CD4-positive, alpha-beta T cell treated with Interleukin-10 for 1 hour (primary cell): ENCODE measurements at places on chromosomes 3 and 15.

DNA sequence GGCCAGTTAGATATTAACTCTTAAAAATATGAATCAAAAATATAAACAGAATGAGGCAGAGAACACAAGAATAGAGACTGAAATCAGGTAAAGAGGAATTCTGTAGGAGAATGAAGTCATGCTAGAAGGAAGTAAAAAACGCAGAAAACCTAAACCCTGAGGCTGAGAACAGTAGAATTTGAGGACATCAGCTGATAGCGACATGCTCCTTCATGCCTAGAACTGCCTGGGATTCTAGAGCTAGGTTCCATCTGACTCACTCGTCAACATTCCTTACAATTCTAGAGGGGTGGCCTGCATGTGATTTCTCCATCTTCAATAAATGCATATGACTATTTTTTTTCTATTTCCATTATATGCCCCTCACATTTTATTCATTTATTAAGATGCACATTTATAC, 343.0 kb downstream of the ROBO1 start:
- no peak for DNase-seq

DNA sequence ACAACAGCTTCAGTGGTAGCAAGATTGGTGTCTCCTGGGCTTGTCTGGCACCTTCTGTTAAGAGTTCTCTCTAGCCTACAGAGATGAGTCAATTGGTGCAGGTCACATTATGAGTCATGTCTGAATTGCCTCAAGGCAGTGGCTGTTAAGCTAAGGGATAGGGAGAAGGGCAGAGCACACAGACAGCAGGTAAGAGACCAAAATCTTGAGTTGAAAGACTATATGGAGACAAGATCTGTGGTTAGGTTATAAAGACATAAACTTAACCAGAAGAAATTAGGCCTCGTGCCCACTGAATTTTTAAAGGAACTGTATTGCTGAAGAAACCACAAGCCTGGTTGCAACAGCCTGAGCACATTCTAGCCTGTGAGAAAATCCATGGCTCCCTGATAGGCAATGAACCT, 19.2 kb upstream of the KPNA1 start:
- no peak for DNase-seq

GRCh38 chr3:57577801-57578200, 19.3 kb downstream of the ARF4 start:
- DNase-seq = no peak

GRCh38 chr3:110414855-110415254, 656.8 kb upstream of the NECTIN3 start:
- DNase-seq = no peak

GRCh38 chr3:6220447-6220846, 640.5 kb upstream of the GRM7 start:
- DNase-seq = no peak

GRCh38 chr3:9214185-9214584, 35.3 kb downstream of the SRGAP3 start:
- DNase-seq = no peak

- no peak for DNase-seq
Observed at GRCh38 chr15:66563126-66563525, 2.7 kb downstream of the LCTL start.

DNA sequence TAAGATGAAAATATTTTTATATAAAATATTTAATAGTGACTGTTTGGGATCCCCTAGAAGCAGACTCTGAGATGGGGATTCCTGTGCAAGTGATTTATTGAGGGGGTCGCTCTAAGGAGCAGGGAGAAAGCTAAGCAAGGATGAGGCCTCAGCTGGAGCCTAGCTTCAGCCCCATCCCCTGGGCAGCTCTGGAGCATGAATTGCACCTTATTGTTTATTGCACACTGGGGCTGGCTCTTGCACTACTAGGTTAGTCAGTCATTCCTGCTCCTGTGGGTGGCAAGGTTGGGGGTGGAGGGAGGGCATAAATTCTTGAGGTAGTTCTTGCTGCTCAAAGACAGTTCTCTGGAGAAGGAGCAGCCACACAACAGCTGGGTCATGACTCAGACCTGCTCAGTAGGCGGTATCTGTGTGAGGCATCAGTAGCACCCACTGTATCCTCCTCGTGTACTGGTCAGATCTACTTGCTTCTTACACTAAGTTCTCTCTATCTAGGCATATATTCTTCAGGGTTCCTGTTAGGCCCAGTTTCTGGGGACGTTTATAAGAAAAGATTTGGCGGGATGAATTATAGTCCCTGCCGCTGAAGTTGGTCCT, 27.2 kb upstream of the TNFSF10 start:
- peak; percentile 26 for DNase-seq

GRCh38 chr3:171986176-171986575, 53.2 kb upstream of the FNDC3B start:
- DNase-seq = no peak

- no peak for DNase-seq
Observed at GRCh38 chr3:116002235-116002634, 378.9 kb downstream of the GAP43 start.

GRCh38 chr3:34365231-34365630, 566.8 kb downstream of the PDCD6IP start:
- DNase-seq = no peak

DNA sequence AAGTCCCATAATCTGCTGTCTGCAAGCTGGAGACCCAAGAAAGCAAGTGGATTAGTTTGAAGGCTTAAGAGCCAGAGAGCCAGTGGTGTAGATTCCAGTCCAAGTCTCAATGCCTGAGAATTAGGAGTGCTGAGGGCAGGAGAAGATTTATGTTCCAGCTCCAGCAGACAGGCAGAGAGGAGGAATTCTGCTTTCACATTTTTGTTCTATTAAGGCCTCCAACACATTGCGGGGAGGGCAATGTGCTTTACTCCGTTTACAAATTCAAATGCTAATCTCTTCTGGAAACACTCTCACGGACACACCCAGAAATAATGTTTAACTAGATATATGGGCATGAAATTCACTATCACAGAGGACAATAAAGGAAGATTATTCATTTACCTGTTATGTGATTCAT, 54.0 kb downstream of the DPH6 start:
- DNase-seq = no peak

DNA sequence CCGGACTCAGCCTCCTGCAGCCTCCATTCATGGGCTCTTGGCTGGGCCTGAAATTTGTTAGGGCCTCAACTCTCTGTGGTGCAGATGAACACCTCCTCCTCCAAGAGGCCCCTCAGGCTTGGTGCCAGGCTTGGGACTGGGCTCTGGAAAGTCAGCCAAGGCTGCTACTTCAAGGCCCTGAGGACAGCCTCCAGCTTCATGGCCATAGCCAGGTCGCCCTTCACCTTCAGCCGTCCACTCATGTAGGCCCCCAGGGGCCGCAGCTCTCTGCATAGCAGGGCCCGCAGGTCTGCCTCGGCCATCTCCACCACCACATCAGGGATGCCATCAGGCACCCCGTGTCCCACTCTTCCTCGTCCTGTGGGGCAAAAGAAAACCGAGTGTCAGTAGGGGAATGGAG, 8.3 kb downstream of the STOML1 start:
- no peak for DNase-seq

DNA sequence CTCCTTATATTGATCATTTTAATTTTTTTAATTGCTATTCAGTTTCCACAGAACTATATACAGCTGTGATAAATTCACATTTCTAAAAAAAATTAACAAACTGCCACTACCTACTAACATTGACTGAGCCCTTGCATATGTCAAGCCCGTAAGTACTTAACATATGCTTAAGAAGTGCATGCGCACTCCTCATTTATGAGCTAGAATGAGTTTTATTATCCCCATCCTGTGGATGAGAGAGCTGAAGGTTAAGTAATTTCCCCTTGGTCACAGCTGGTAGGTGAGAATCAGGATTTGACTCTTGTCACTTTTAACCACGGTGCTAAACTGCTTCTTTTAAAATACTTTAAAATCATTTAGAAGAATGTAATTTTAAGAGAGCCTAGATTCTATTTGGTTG, 25.9 kb downstream of the CXCR6 start:
- no peak for DNase-seq
